Activated CD4-positive, alpha-beta T cell treated with anti-CD3 and anti-CD28 coated beads, Interleukin-2, Interleukin-6, amounts not matched to agents 100 ng/mL and 50 ng/mL, durations not matched to agents 16 hours and 8 hours (primary cell): ENCODE measurements at places on chromosomes 1 and 21.

DNA sequence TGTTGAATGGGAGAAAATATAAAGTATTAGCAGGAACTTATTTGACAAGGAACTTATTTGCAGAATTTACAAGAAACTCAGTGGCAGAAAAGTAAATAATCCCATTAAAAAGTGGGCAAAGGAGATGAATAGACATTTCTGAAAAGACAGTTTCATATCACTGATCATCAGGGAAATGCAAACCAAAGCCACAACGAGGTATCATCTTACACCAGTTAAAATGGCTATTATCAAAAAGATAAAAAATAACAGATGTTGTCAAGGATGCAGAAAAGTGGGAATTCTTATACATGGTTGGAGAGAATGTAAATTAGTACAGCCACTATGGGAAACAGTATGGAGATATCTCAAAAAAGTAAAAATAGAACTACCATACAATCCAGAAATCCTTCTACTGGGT, 61.0 kb downstream of the SYT14 start:
- DNase-seq: no peak

GRCh38 chr1:42941640-42942330, 16.9 kb downstream of the SLC2A1 start:
- peak; percentile 62 for DNase-seq

DNA sequence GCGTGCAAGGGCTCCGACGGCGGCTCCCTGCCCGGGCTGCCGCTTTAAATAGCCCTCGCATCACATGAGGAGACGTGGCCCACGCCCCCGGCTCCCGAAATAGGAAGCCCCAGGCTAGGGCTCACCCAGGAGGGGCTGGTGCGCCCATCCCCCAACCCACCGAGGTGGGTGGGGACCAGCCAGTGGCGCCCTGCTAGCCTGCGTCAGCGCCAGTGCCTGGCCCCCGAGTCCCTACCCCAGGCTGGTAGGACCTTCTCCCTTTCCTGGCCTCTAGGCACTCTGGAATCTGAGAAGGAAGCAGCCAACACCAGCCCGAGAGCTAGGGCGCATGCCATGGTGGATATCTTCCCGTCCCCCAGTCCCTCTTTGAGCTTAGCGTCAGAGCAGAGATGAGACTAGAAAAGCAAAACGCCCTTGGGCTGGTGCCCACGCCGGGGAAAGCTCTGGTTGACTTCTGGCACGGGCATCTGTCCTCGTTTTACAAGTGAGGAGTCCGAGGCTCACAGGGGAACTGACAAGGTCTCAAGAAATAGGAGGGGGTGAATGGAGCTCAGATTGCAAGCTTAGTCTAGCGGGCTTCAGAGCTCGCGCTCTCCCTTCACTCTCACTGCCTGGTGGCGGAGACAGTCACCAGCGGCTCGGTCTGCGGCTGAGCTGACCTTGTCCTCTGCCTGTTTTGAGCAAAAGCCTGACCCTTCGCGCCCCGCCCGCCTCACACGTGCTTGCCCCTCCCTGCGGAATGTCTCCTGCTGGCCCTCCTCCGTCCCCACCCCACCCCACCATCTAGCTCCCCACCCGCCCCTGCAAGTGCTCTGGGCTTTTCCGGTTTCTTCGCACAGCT, at the start of gene FABP3:
TSS of gene FABP3 (minus strand) at position 21 of the 841 bp plus-strand sequence. CDS start 62 bp downstream, outside the sequence.
- DNase-seq: peak; percentile 18

- peak; percentile 76 for DNase-seq
Observed at GRCh38 chr1:85148524-85149250, 52.1 kb downstream of the SYDE2 start.

DNA sequence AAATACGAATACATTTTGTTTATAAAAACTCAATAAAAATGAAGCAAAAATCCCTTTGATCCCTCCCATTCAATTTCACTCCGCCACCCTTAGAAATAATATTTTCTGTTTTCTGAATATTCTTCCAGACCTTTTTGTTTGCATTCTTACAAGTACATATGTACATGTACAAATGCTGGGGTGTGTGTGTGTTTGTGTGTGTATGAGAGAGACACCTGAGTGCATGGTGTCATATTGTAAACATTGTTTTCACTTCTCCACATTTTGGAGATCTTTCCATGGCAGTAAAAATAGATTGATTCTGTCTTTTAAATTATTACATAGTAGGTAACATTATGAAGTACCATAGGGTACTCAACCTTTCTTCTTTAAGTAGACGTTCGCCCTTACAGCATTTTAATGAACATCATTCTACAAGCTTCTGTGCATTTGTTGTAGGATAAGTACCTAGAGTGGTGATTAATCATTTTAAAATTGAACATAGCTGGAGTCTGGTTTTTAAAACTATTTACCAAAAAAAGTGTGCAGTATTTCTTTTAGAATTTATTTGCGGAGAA, 1.3 kb upstream of the MPC2 start:
- no peak for DNase-seq

- peak; percentile 37 for DNase-seq
Observed at GRCh38 chr1:23167353-23168078, 1.1 kb downstream of the LUZP1 start.

GRCh38 chr1:116874733-116875249, 34.9 kb upstream of the PTGFRN start:
- no peak for DNase-seq

GRCh38 chr1:93673163-93673829, 8.3 kb downstream of the BCAR3 start:
- no peak for DNase-seq

GRCh38 chr1:20405893-20406604, 80.0 kb downstream of the CAMK2N1 start:
- no peak for DNase-seq

DNA sequence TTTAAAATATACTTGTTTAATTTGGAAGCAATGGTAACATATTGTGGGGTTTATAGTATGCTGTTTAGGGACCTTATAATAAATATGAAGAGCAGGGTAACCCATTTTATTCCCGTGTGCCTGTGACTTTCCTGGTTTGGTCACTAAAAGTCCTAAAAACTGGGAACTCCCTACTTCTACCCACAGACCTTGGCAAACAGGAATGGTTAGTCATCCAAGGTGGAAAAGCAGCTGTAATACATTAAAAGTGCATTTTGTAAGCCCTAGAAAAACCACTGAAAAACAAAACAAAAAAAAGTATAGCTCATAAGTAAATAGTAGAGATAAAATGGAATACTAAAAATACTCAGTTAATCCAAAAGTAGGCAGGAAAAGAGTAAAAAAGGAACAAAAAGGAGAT, 538.9 kb downstream of the LMO4 start:
- DNase-seq: no peak

DNA sequence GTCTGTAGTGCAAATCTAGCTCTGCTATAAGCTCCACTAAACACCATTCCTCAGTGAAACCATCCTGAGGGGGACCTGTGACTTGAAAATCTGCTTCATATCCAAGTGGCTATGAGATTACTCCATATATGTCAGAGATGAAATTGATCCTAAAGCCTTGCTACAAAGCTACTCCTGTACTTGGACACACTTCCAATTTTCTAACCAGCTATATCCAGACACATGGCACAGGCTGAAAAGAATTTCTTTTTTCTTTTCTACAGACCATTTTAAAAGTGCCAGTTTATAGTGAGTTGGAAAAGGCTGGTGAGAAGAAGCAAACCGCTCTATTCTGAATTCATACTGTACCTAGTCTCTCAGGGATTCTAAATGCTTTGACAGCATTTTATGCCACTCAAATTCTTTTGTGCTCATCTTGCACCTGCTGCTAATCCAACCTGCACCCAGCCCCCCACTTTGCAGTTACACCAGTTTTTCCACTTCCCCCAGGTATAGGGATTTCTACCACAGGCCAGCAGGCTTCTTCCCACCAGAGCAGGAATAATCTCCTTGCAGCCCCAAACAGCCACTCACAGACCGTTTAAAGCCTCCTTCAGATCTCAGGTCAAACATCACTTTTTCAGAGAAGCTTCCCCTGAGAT, 112.5 kb downstream of the RERE start:
- no peak for DNase-seq

GRCh38 chr21:42361286-42361685, 5.0 kb downstream of the TFF1 start:
- DNase-seq: no peak

DNA sequence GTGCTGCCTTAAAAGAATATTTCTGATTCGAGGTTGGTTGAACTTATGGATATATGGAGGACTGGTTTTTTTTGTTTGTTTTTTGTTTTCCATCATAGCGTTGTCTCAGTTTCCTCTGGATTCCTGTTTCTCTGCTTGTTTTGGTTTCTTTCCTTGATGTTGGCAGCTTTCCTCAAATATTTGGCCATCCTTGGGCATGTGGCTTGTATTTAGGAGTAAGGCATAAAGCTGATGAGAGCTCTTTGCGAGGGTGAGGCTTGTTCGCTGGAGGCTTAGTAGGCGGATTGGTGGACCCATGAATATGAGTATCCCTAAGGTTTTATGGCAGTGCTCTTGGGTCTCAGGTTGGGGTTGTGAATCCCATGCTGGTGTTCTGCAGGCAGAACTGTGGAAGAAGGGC, 22.9 kb downstream of the DYRK1A start:
- no peak for DNase-seq

DNA sequence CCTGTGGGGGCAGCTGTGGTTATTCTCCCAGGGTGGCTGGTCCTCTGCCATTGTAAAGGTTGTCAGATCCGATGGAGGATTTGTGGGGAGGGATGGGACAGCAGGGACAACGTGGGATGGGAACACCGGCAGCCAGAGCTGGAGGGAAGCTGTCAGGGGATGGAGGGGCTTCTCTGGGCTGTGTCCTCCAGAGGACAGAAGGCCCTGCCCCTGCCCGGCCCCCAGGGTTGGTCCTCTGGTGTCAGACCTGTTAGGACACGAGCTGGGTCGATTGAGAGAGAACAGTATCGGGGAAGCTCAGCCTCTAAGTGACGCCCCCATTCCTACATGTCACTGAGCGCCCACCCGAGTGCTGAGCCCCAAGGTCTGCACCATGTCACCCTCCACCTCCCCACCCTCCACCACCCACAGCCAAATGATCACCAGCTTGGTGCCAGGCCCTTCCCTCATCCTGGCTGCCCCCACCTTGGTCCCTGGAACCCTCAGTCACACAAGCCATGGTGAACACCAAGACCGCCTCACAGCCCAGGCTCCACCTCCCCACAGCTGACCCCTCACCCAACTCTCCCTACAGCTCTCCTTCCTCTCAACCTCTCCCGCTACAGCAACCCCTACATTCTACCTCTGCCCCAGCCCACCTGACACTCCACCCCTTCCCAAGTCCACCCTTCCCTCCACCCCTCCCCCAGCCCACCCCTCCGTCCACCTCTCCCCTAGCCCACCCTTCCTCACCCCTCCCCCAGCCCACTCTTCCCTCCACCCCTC, 244.4 kb downstream of the MATN1 start:
- no peak for DNase-seq

GRCh38 chr1:110515041-110515440, 3.9 kb downstream of the KCNA10 start:
- DNase-seq: no peak

GRCh38 chr1:221157026-221157761, 278.0 kb downstream of the HLX start:
- DNase-seq: no peak

DNA sequence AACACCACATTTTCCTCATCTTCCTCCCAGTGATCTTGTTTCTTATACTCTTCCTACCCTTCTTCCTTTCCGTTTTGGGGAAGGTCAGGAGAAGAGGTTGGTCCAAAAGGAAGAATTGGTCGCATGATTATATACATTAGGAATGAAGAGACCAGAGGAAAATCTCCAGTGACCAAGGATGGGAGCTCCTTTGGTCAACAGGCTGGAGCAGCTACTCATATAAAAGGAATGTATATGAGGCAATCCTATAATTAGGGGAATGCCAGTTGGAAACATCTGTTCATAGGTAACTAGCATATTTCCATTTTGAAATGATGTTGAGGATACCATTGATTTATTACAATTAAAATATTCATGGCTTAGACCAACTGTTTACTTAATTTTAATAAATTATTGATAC, 114.5 kb downstream of the LRRC40 start:
- no peak for DNase-seq

DNA sequence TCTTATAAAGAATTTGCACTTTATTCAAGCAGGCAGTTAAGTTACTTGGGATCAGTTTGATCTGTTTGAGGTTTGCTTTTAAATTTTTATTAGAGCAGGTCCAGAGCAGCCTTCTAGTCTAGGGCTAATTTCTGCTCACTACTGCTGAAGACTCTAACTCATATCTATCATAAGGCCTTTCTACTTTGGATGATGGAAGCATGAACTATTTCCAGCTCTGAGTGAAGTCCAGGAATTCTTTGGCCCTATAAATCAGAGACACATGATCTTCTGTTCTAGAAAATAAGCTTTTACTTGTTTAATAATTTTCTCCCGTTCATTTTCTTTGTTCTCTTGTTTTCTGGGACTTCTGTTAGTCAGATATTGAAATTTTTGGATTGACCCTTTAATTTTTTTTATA, 14.7 kb downstream of the NIBAN1 start:
- no peak for DNase-seq

DNA sequence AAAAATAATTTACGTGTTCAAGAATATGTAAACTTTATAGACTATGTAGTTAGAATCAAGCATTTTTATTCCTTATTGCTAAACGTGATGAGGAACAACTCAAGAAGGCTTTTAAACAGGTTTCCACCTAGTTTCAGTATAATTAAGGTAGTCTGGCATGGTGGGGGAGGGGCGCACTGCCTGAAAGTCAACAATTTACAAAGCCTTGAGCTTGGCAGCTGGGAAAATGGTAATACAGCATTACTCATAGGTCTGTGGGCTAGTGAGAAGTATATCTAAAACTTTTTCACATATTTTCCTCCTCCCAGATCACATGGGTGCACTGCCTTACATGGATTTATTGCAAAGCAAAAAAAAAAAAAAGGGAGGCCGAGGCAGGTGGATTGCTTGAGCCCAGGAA, 75.2 kb downstream of the EVI5 start:
- DNase-seq: no peak

DNA sequence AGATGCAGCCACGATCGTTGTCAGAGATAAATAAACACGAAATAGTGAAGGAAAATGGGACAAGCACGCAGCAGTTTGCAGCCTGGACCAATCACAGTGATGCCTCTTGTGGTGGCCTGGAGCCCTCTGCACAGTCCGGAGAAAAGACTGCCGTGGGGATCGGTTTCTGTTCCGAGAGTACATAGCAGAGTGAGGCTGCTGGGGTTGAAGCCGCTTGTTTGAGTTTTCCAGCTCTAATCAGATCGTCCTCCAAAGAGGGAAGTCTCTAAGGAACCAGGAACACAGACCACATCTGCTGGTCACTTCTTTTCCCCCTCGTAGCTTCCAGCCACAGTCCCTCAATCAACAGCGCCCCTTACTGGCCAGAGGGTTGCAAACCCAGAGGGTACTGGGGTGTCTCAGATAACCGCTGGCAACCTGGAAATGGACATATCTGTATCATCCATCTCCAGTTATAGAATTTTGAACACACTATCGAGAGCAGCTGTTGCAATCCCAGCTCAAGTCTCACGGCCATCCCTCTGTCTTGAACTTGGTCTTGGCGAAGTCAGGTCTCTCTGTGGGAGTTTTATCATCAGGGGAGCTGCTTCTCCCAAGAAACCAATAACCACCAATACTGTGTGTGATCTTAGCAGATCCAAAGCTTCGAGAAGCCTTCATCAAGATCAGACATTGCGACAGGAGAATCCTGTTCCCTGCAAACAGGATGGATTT, 57.4 kb downstream of the OLIG1 start:
- DNase-seq: peak; percentile 67
